ENCODE measurements at places on chromosomes 2 and 18.
A peak's percentile ranks its signal among the peaks of the same experiment; 100 is the strongest.

- DNase-seq: peak; percentile 60
Observed at GRCh38 chr18:41745166-41746049, 209.6 kb upstream of the PIK3C3 start.

GRCh38 chr2:167187978-167188967 lies 300.0 kb downstream of the XIRP2 start:
- no peak for DNase-seq

- DNase-seq: peak; percentile 66
Observed at GRCh38 chr2:45649858-45650811, 1.3 kb upstream of the PRKCE start.

- DNase-seq: no peak
Observed at GRCh38 chr18:9925369-9925768, 11.6 kb downstream of the VAPA start.

DNA sequence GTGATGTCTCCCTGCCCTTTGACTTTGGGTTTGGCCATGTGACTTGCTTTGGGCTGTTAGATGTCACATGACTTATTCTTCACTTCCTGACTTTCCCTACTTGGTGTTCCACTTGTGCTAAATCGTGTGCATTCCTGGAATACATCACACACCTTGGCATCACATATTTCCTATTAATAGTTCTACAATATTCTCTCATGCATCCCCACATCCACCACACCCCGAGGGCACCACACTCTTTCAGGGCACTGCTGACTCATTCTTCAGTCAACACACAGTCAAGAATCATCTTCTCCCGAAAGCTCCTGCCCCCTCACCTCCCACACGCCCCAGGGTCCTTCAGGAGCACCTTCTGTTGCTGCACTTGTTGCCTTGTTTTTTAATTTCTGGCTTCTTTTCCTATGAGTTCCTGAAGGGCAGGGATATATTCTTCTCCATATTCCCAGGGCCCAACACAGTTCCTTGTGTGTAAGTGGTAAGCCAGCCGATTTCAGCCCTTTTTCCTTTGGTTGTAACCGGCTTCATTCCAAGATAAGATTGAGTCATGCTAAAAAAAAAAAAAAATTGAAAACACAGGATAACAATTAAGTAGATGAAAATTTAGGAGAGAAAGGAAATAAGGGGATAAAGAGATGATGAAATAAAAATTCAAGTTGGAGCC lies 341.4 kb downstream of the SLC4A3 start:
- DNase-seq: no peak

DNA sequence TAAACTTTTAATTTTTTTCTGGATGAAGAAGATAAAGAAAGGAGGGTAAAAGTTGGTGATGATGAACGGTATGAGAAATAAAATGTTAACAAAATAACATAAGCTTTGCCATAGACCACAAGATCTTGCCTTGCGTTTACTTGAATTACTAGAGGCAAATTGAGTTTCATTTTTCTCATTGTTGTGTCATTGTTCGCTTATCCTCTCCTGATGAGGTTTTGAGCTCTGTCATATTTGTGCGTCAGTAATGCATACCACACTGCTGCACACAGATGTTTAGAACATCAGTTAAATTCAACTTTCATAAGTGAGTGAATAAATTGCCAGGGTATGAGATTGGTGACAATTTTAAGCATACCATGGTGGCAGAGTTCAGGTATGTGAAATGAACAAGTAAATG lies 843.6 kb downstream of the SUCLG1 start:
- no peak for DNase-seq

GRCh38 chr18:50559752-50560680 lies at the start of gene MAPK4:
Gene MAPK4 (plus strand): TSS chr18:50560087. CDS start chr18:50663959, 103,872 bp downstream.
- peak; percentile 28 for DNase-seq

- no peak for DNase-seq
Observed at GRCh38 chr2:110655701-110656100, 22.2 kb downstream of the BUB1 start.

DNA sequence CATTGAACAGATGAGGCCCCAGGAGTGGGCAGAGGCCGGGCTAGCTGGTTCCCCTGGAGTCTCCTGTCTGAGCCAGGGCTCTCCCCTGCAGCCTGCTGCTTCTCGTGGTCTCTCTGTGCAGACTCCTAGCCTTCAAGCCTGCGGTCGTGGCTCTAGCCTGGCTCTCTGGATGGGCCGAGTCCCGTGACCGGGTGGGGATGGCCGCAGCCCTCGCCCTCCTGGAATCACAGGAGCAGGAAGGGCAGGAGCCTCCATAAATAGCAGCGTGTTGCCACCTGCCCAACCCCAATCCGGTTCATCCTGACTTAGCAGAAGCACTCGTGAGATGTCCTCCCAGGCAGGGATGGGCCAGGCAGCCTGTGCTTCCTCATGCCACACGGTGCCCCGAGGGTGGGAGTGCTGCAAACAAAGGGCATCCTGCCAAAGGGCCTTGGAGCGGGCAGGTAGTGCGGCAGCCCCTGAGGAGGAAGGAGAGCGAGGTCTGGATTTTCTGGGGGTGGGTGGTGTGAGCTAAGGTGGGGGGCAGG lies 43.9 kb downstream of the FOSL2 start:
- DNase-seq: no peak

- no peak for DNase-seq
Observed at GRCh38 chr18:48727681-48728080, 188.8 kb downstream of the CTIF start.

- DNase-seq: no peak
Observed at GRCh38 chr2:128782411-128783192, 463.9 kb upstream of the HS6ST1 start.

DNA sequence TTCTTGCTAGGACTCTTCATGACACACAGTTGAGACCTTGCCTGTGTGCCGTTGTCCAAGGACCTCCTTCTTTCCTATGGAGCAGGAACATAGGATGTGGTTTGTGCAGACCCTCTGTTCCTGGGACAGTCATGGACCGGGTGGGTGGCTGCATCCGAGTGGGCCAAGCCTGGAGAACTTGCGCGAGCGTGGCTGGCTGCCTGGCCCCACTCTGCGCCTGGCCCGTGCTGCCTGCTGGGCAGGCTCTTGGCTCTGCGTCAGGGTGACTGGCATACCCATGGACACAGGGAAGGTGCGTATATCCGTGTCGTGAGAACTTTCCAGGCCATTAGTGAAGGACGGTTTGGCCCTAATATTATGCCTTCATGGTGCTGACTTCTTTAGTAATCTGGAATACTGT lies 68.2 kb downstream of the DCDC2C start:
- no peak for DNase-seq

DNA sequence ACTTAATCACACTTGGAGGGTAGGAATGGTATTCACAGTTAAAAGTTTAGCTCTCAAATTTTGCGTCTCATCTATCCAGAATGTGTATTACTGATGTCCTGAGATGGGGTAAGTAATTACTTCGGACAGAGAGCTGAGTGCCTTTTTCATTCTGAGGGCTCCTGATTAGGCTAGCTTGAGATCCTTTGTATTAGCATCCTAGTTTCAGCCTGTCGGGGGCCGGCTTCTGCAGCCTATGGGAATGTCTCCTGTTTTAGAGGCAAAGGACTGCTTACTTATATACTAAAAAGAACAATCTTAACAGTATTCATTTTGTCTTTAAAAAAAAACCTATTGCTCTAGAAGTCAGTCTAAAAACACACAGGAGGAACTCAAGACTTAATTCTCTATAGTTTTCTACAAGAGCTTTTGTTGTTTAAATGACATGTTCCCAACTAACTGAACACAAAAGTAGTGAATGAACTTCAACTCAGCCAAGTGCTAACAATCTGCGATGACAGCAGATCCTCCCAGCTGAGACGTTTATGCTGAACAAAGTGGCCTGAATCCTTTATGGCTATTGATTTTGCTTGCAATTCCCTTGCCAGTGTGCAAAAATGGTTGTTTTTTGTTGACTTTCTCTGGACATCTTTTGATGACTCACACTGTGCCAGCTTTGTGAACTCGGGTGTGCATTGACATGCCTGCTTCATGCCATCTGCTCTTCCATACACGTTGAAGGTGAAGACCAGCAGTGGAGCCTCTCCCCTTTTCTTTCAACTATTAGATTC lies 118.7 kb downstream of the LYPD6B start:
- no peak for DNase-seq

DNA sequence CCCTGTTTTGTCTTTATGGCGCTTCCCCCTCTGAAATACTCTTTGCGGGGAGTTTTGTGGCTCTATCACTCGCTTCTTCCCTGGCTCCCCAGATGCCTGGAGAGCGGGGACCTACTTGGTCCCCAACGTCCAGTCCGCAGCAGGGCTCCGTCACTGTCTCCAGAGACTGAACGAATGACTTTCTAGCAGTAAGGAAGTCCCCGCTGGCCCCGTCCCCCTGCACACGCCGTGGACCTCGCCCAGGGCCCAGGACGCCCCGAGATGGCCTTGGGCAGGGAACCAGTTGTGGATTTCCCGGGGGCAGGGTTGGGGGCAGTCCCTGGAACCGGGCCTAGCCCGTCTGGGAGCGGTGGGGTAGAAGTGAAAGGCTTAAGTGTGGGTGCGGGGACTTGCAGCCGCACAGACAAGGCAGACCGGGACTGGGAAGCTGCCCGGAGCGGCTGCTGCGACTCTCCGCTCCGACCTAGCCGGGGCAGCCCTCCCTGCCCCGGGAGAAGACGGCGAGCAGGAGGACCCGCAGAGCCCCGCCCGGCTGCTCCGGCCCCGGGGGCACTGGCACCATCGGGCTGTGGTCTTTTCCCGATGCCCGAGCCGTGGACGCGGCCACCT lies 821 bp upstream of the EPHA4 start:
- DNase-seq: peak; percentile 55

- no peak for DNase-seq
Observed at GRCh38 chr2:176508984-176509740, 239.9 kb downstream of the MTX2 start.

Data from hematopoietic multipotent progenitor cell treated with erythropoietin and hydrocortisone succinate and interleukin-3 and kit ligand, for 6 days (in vitro differentiated cells).